ENCODE measurements at places on chromosomes 1 and 21.

GRCh38 chr1:37752583-37753471 lies 12.1 kb downstream of the EPHA10 start:
- no peak for DNase-seq

- DNase-seq, result no peak
These were observed 91.3 kb downstream of the RPE65 start for GRCh38 chr1:68358439-68358838.

- DNase-seq, result no peak
These were observed 505.1 kb downstream of the LTN1 start for GRCh38 chr21:28487455-28488070.

- DNase-seq, result no peak
These were observed 47.6 kb downstream of the ARHGEF16 start for GRCh38 chr1:3501856-3502640.

GRCh38 chr1:72066431-72066830 lies 215.9 kb downstream of the NEGR1 start:
- DNase-seq, result no peak

DNA sequence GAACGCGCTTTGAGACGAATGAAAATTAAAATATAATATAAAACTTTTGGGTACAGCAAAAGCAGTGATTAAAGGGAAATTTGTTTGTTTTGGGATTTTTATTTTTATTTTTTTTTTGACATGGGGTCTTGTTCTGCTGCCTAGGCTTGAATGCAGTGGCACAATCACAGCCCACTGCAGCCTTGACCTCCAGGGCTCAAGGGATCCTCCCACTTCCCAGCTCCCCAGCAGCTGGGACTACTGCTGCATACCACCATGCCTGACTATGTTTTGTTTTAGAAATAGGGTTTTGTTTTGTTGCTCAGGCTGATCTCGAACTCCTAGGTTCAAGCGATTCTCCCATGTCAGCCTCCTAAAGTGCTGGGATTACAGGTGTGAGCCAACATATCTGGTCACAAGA lies 30.3 kb downstream of the USP24 start:
- no peak for DNase-seq

- no peak for DNase-seq
These were observed 339.8 kb downstream of the PRDM2 start for GRCh38 chr1:14039582-14040430.

GRCh38 chr1:32893198-32894018 lies 7.1 kb downstream of the HPCA start:
- DNase-seq, result no peak

DNA sequence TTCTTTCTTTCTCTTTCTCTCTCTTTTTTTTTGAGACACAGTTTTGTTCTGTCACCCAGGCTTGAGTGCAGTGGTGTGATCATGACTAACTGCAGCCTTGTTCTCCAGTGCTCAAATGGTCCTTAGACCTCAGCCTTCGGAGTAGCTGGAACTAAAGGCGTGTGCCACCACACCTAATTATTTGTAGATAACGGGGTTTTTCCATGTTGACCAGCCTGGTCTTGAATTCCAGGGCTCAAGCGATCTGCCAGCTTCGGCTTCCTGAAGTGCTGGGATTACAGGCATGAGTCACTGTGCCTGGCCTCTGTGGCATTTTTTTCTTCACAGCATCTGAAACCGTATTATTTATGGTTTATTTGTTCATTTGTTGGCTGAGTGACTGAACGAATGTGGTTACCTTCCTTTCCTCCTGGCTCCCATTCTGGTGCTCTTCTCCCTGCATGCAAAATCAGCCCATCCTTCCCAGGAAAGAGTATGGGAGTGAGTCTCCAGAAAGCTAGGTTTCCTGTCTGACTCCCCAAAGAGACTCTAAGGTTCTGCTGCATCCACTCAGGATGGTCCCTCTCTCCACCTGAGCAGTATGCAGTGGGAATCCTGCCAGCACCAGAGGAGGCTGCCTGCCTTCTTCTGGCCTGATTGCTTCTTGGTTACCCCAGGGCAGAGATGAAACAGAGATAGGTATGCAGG lies 155.0 kb upstream of the BEND5 start:
- no peak for DNase-seq
